Renal cortex interstitium (tissue), 15 donors: ENCODE measurements at places on chromosomes 1 and 21. TPM values are rescaled to one million over a fixed set of nuclear protein-coding genes. Genes with fewer than 3 reads are reported as not detected.
A peak's percentile ranks its signal among the peaks of the same experiment; 100 is the strongest.

Gene CYP4Z1
- 0.17 TPM for polyA plus RNA-seq

Gene CD52
- polyA plus RNA-seq: 5.0 TPM

Gene KRTAP19-1
- polyA plus RNA-seq: not detected

Gene ST6GALNAC5
- polyA plus RNA-seq: 3.2 TPM

- no peak for DNase-seq
Measured at GRCh38 chr1:244660595-244660994, 7.7 kb downstream of the DESI2 start.

- DNase-seq: no peak
Measured at GRCh38 chr1:58345215-58346035, 201.1 kb downstream of the OMA1 start.

DNA sequence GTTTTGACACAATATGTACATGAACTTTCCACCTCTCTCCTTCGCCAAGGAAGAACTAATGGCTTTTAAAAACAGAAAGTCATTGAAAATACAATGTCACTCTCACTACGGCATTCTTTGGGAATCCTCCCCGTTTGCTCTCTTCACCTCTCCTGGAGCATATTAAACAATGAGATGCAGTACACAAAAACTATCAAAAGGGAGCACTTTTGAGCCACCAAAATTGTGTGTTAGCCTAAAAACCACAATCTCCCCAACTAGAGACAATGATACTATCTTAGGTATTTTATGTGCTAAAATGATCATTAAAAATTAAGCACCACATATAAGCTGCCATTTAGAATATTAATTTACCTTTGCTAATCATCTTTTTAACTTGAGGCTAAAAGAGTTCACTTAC is 425.5 kb downstream of the KCTD3 start:
- peak; percentile 3 for DNase-seq

GRCh38 chr1:109801791-109802135 is 38.0 kb upstream of the EPS8L3 start:
- no peak for DNase-seq
